ENCODE measurements at places on chromosomes 7 and 10.

GRCh38 chr10:72455889-72456595 lies 101.3 kb upstream of the DNAJB12 start:
- DNase-seq: no peak

DNA sequence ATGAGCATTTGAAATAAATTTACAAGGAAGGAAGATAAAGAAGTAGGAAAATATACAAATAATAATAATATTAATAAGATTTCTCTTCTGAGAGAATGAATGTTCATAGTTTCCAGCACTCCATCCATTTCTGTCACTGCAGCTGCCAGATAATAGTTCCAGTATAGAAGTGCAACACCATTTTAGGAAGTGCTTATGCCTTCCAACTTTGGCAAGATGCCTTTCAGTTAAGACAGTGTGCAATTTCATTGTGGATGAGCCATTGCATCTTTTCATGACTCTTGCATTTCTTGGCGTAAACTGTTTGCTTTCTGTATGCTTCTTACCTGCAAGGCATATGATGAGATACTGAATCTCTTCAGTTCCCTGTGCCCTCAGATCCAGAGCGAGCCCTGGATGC lies 185.0 kb downstream of the PDE1C start:
- DNase-seq: no peak

DNA sequence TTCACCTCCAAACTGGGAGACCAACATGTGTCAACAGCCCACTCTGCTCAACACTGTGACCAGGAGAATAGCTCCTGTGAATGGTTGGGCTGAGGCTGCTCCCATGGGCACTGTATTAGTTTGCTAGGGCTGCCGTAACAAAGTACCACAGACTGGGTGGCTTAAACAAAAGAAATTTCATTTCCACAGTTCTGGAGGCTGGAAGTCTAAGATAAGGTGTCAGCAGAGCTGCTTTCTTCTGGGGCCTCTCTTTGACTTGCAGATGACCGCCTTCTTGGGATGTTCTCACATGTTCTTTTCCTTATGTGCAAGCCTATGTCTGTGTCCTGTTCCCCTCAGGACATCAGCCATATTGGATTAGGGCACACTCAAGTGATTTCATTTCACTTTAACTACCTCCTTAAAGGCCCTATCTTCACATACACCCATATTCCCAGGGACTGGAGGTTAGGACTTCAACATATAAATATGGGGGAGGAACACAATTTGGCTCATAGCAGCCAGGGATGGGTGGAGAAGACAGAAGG lies 90.3 kb downstream of the CPED1 start:
- DNase-seq: no peak

GRCh38 chr10:64846700-64847099 lies 1325.5 kb downstream of the REEP3 start:
- DNase-seq: no peak

GRCh38 chr7:143008007-143008901 lies 18.7 kb downstream of the OR9A2 start:
- peak; percentile 48 for DNase-seq

DNA sequence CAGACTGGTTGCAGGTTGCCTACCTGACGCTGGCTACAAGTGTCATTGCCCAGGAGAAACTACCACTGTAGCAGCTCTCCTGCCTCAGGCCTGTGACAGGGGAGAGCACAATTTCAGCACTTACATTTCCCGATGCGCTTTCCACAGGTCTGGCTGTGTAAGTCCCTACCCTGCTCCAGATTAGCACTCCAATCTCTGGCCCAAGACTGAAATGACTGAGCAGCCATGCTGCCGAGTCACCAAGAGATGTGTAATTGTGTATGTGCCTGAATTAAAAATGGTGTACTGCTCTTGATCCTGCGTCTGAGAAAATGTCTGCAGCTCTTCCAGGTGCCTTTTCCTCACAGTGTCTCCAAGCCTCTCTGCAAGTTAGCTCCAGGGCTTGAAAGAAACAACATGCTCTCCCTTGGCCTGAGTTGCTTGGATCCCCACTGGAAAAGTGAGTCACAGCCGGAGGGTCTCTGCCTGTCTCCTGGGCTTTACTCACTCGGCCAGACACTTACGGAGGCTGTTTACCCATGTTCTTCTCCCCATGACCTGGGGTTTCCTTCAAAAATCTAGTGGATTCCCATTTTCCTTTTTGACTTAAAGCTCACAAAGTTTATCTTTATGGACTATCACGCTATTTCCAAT lies 1001.7 kb upstream of the KCND2 start:
- DNase-seq: no peak

Measured in stimulated activated CD8-positive, alpha-beta memory T cell treated with anti-CD3 and anti-CD28 coated beads, Interleukin-15, amount 100 ng/mL, for 4 hours (primary cell).